Upper lobe of left lung (tissue), 6 donors: ENCODE measurements at places on chromosomes 4 and X. TPM values are rescaled to one million over a fixed set of nuclear protein-coding genes. Genes with fewer than 3 reads are reported as not detected.

ESX1 gene
- total RNA-seq = not detected

GLUD2 gene
- total RNA-seq = 1.0 TPM

CYP2U1 gene
- 3.6 TPM for total RNA-seq

YY2 gene
- total RNA-seq = 3.0 TPM

HSD17B13 gene
- 4.2 TPM for total RNA-seq

PLAC8 gene
- 98.6 TPM for total RNA-seq

LINC00632 gene
- total RNA-seq = 18.3 TPM

COL4A5 gene
- 42.1 TPM for total RNA-seq

XPNPEP2 gene
- 3.7 TPM for total RNA-seq

CT45A1 gene
- not detected for total RNA-seq

ODAPH gene
- not detected for total RNA-seq

UGT2B11 gene
- total RNA-seq = not detected

- no peaks in the 10 kb centered on the region for H3K36me3 ChIP-seq
- DNase-seq = no peak
- peaks cover 3% of the 10 kb centered on the region for H3K4me1 ChIP-seq
- H3K27me3 ChIP-seq = no peaks in the 10 kb centered on the region
- H3K4me3 ChIP-seq = no peak overlapping the region
Measured at GRCh38 chr4:101033986-101034385, 313.3 kb downstream of the PPP3CA start.

DNA sequence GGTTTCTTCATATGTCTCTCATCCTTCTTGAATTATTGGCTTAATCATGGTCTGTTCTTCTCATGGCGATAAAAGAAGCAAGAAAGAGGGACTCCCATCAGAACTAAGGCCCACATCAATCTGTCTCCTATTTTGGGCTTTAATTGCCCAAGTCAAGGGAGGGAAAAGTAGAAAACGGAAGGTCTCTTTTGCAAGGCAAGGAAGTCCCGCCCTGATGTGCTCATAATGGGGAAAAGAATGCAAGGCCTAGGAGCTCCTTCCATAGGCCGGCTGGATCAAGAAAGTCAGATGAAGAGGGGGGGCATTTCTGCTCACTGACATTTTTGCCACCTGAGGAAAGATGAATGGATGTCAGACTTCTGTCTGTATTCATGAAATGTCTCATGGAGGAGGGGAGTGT lies 127.7 kb upstream of the RPS6KA3 start:
- no peaks in the 10 kb centered on the region for H3K4me1 ChIP-seq
- H3K36me3 ChIP-seq = no peaks in the 10 kb centered on the region
- peak overlapping the region; percentile 24 for H3K27ac ChIP-seq
- H3K27me3 ChIP-seq = no peaks in the 10 kb centered on the region
- H3K4me3 ChIP-seq = no peak overlapping the region

- H3K27me3 ChIP-seq = no peaks in the 10 kb centered on the region
- no peak overlapping the region for H3K4me3 ChIP-seq
- no peaks in the 10 kb centered on the region for H3K36me3 ChIP-seq
Measured at GRCh38 chr4:35125995-35126712, 1118.2 kb downstream of the ARAP2 start.

DNA sequence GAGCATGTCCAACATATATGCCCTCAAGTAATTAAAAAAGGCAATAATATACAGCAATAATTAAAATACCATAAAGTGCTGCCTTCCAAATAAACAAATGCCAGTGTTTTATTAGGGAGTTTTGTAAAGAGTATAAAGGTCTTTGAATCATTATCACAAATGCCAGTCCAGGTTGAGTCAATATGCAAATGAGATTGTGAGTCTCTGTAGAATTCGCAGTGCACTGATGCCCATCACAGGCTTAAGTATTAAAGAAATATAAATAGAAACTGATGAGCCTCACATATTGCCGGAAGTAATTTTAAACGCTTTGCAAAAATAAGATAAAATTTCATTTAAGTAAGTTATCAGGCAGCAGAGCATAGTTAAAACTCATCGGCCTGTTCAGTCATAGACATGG lies 205.0 kb upstream of the TECRL start:
- H3K27ac ChIP-seq = no peak overlapping the region
- H3K4me1 ChIP-seq = no peaks in the 10 kb centered on the region
- no peaks in the 10 kb centered on the region for H3K36me3 ChIP-seq
- DNase-seq = no peak

GRCh38 chr4:31682796-31683195 lies 962.6 kb downstream of the PCDH7 start:
- H3K36me3 ChIP-seq = no peaks in the 10 kb centered on the region
- H3K4me1 ChIP-seq = no peaks in the 10 kb centered on the region
- H3K27me3 ChIP-seq = no peaks in the 10 kb centered on the region
- no peak for DNase-seq

DNA sequence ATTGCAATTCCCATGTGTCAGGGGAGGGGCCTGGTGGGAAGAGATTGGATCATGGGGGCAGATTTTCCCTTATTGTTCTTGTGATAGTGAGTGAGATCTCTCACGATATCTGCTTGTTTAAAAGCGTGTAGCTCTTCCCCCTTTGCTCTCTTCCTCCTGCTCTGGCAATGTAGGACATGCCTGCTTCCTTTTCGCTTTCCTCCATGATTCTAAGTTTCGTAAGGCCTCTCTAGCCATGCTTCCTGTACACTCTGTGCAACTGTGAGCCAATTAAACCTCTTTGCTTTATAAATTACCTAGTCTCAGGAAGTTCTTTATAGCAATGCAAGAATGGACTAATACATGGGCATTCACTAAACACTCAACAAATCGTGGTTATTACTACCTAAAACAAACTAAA lies 37.2 kb upstream of the PAPSS1 start:
- H3K27ac ChIP-seq = no peak overlapping the region
- H3K4me1 ChIP-seq = peaks cover 6% of the 10 kb centered on the region
- no peaks in the 10 kb centered on the region for H3K27me3 ChIP-seq
- no peaks in the 10 kb centered on the region for H3K36me3 ChIP-seq
- DNase-seq = no peak

DNA sequence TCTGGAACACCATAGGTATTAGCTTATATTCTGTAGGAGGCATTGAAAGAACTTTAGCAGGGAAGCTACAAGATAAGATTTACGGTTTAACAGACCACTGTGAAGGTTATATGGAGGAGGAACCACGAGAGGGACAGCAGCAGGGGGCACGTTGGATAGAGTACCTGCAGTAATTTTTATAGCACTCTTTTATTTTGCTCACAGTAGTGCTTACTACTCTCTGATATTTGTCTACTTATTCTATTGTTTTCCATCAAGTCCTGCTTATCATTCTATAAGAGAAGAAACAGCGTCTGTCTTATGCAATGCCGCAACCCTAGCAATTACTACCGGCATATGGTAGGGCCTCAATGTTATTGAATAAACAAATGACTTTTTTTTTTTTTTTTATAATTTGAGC lies 122.5 kb downstream of the PCDH7 start:
- DNase-seq = no peak
- no peaks in the 10 kb centered on the region for H3K36me3 ChIP-seq
- no peak overlapping the region for H3K4me3 ChIP-seq
- H3K4me1 ChIP-seq = no peaks in the 10 kb centered on the region

DNA sequence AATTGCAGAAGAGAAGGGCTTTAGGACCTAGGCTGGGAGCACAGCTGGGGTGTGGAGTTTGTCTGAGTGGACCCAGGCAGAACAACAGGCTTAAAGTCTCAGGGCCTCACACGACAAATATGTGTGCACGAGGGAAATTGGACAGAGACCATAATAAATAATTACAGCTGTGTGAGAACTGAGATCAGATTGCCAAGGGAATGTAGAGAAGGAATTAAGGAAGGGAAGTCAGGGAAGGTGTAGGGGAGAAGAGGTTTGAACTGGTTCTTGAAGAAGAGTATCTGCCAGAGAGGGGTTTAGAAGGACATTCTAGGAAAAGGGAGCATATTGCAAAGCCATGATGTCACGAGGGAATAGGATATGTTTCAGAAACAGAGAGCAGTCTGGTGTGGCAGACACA lies 120.7 kb upstream of the TSPAN5 start:
- no peak overlapping the region for H3K27ac ChIP-seq
- H3K4me1 ChIP-seq = no peaks in the 10 kb centered on the region
- no peaks in the 10 kb centered on the region for H3K36me3 ChIP-seq
- no peak overlapping the region for H3K4me3 ChIP-seq
- no peak for DNase-seq

DNA sequence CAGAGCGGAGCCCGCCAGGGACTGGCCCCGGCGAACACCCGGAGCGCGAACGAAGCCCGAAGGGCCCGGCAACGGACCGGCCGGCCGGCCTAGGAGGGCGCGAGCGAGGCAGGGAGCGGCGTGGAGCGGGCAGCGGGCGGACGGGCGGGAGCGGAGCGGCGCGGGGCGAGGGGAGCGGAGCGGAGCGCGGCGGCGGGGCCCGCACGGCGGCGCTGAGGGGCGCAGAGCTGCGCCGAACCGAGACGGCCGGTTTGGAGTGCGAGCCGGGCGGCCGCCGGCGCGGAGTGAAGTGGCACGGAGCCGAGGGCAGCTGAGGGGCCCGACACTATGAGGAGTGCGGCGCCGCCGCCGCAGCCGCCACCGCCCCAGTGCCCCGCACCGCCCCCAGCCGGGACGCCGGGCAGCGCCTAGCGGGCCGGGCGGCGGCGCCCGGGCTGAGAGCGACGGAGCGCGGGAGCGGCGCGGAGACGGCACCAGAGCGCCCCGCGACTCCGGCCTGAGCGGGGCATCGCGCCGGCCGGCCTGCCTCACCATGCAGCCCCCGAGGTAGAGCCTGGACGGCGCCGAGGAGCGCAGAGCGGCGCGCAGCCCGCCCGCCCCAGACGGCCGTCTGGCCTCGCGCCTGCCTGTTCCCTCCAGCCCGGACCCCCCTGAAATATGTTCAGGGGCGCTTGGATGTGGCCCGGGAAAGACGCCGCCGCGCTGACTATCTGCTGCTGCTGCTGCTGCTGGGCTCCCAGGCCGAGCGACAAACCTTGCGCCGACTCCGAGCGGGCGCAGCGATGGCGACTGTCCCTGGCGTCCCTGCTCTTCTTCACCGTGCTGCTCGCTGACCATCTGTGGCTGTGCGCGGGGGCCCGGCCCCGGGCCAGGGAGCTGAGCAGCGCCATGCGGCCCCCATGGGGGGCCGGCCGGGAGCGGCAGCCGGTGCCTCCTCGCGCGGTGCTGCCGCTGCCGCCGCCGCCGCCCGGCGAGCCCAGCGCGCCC lies 793 bp downstream of the NALF2 start:
- peaks cover 21% of the 10 kb centered on the region for H3K4me1 ChIP-seq
- no peak overlapping the region for H3K4me3 ChIP-seq
- DNase-seq = peak; percentile 52
- H3K27ac ChIP-seq = no peak overlapping the region
- no peaks in the 10 kb centered on the region for H3K36me3 ChIP-seq
- H3K27me3 ChIP-seq = no peaks in the 10 kb centered on the region

DNA sequence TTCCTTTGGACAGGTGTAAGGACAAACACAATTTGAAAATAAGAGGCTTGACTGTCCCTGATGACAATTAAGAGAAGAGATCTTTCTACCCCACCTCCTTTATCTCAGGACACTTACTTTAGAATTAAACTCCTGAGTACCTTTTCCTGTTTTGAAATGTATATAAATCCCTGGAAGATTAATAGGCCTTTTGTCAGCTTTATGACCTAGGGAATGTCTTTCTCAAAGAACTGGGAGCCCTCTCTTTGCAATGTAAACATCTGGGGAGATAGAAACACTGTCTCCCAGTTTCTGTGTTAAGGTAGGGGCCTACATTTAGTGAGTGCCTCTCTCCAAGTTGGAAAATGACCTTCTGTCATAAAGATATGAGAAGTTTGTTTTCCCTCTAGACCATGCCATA lies 31.7 kb downstream of the AGA start:
- H3K36me3 ChIP-seq = no peaks in the 10 kb centered on the region
- H3K27ac ChIP-seq = no peak overlapping the region
- H3K27me3 ChIP-seq = no peaks in the 10 kb centered on the region
- DNase-seq = no peak

DNA sequence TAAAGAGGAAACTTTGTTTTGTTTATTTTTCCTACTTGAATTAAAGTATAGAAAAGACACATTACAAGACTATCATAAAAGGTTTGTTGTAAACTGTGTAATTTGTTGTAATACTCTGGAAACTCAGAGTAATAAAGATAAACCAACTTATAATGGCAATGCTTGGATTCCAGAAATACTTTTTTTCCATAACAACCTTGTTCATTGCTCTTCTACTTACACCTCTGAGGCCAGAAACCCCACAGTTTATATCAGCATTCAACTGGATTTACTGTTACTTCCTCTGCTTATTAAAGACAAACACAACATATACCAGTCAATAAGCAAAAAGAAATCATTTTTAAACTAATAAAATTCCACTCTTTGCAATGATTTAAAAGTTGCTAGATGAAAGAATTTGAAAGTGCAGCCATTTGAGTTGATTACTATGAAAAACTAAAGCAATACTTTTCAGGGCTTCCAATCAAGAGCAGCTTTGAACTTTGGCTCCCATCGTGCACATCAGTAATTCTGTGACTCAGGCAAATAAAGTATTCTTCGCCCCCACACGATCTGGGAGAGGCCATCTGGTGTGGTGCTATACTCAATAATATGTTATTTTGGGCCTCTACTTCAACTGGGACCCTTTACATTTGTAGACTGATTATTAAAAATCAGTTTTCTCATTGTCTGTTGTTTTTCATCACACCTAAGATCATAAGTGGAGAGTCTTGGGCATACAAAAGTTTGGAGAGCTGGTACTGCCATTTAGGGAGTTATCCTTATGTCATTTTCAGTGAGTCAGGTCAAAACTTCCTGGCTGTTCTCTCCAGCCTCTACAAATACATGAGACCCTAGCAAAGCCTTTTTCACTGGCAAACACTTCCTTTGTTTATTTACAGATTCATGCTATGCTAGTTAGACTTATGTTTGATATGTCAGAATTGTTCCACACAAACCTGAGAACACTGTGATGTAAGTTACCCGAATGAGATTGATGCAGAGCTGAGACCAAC lies 20.5 kb downstream of the DDIT4L start:
- H3K4me1 ChIP-seq = no peaks in the 10 kb centered on the region
- H3K36me3 ChIP-seq = no peaks in the 10 kb centered on the region
- no peak for DNase-seq

DNA sequence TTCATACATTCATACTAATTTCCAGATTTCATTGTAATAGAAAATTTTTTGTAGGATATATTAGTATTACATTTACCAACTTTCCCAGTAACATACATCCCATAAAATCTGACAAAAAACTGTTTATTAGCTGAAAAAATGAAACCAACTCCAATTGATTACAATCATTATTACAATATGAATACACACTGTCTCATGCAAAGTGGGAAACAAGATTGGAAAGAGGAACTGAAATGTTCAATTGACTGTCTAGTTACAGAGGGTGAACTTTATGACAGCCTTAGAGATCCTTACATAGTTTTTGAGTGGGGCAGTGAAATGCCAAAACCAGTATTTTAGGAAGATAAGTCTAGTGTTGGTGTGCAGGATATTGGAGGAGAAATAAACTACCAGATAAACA lies 2.3 kb upstream of the AMBN start:
- no peak overlapping the region for H3K27ac ChIP-seq
- H3K36me3 ChIP-seq = no peaks in the 10 kb centered on the region
- H3K27me3 ChIP-seq = no peaks in the 10 kb centered on the region
- no peak for DNase-seq
- no peaks in the 10 kb centered on the region for H3K4me1 ChIP-seq

GRCh38 chr4:122218762-122219161 lies 66.6 kb downstream of the BLTP1 start:
- DNase-seq = no peak
- H3K36me3 ChIP-seq = no peaks in the 10 kb centered on the region
- no peaks in the 10 kb centered on the region for H3K4me1 ChIP-seq

- no peak overlapping the region for H3K4me3 ChIP-seq
- H3K27ac ChIP-seq = no peak overlapping the region
Measured at GRCh38 chr4:112340023-112340422, 42.9 kb downstream of the ALPK1 start.

- H3K4me3 ChIP-seq = no peak overlapping the region
- H3K27me3 ChIP-seq = no peaks in the 10 kb centered on the region
- H3K36me3 ChIP-seq = no peaks in the 10 kb centered on the region
- DNase-seq = no peak
Measured at GRCh38 chrX:39938466-39938865, 159.3 kb downstream of the BCOR start.
